ENCODE measurements at places on chromosomes 4 and X. TPM values are rescaled to one million over a fixed set of nuclear protein-coding genes. Genes with fewer than 3 reads are reported as not detected.
A peak's percentile ranks its signal among the peaks of the same experiment; 100 is the strongest.

The FAM3A gene
- 13.6 TPM for total RNA-seq

GRCh38 chrX:8189096-8189830 is 18.2 kb upstream of the VCX2 start:
- no peak for DNase-seq

The SOWAHD gene
- total RNA-seq, result not detected

The TMEM35A gene
- 0.13 TPM for total RNA-seq

DNA sequence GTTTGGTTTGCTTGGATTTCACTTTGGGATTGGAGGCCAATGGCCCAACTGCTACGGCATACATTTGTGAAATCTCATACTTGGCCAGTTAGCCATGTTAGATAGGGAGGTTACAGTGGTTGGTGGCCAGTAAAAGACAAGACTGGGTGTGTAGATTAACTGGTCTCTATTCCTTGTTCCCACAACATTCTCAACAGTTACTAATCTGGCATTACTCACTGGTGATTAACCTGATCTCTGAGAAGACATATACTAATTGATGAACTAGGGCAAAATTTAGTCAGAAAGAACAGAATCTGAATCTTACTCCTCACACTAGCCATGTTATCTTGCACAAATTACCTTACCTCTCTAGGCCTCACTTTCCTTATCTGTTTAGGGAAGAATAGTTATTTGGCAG is 33.4 kb downstream of the GATB start:
- no peak for DNase-seq

GRCh38 chr4:7424553-7425111 is 10.1 kb downstream of the PSAPL1 start:
- no peak for DNase-seq

DNA sequence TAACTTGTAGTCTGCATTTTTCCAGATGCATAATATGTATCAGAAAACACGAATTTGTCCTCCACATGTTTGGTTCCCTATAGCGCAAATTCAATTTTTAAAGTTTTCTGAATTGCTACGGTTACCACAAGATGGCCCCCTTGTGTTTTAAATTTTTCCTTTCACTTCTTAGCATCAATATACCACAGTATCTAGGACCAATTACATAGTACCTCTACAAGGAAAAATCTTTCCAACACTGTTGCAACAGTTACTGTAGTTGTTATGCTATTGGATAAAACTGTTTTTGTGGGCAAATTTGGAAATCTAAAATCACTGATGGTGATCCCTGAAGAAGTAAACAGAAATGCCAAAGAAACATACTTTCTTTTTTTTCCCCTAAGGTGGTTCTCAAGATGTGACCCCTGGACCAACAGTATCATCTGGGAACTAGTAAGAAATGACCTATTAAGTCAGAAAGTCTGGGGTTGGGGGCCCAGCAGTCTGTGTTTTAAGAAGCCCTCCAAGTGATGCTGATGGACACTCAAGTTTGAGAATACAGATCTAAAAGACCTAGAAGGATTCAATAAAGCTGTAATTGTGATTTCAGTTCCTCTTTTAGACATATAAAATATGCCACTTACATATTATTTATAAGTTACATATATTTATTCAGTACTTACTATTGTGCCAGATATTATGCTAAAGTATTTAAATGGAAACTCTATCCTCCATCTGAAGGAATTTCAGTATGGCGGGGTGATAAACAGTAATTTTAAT is 3.1 kb downstream of the ZGRF1 start:
- peak; percentile 57 for DNase-seq

DNA sequence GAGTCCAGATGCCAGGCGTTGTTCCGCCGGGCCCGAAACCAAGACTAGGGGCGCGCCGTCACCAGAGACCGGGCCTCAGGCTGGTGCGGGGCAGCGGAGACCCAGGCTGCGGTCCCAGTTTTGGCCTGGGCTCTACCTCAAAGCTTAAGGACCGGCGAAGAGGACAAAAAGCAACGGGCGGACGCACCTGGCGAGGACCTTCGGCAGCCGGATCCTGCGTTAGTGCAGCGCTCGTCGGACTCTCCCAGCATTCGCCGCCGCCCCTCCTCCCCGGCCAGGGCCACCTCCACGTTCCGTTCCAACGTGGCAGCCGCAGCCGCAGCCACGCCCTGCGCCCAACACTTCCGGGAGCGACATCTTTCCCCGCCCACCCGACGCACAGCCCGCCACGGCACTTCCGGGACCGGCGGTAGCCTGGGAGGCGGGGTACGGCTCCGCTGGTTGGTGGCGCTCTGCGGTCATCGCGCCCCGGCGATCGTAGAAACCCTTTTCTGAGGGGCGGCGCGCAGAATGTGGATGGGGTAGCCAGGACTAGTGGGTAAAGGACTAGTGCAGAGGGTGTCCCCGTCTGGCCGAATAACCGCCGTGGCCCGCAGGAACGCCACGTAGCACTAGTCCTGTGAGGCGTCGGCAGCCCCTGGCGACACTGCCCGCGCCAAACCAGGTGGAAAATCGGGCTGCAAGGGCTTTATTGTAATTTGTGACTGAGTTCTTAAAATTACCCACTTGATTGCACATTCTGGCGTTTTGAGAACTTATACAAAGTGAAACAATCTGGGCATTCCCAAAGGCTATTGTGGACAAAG is at the start of gene SEC31A:
Gene SEC31A, minus strand, starts transcription at position 253 of the 806 bp plus-strand sequence. CDS start 9,217 bp downstream, outside the sequence.
- peak; percentile 99 for DNase-seq

The F11 gene
- 0.42 TPM for total RNA-seq

The RIPPLY1 gene
- 14.6 TPM for total RNA-seq

- DNase-seq, result no peak
These were observed 274.8 kb upstream of the TENM3 start for GRCh38 chr4:181968371-181968770.

- DNase-seq, result no peak
These were observed 19.4 kb upstream of the AFAP1 start for GRCh38 chr4:7959078-7959477.

The USP17L18 gene
- total RNA-seq, result not detected

GRCh38 chr4:139668658-139669201 is 3.1 kb downstream of the MGST2 start:
- DNase-seq, result no peak

DNA sequence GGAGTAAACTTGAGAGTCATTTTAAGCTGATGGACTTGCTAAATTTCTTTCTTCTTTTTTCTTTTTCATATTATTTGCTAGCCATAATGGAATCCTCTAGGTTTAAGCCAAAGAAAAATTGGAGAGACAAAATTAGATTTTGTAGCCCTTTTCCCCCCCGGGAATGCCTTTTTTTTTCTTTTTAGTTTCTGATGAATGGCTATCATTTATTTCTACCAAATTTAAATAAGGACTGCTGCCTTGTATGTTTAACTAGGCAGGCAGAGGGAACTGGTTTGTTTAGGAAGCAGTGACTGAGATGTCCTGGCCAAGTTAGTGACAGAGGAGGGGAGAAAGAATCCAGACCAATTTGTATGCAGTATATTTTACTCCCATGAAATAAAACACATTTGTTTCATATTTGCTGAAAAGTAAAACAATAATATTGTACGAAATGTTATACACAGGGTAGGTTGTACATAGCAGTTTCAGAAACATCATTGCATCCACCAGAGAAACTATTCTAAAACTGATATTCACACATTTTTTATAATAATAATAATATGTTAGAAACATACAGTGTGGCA is 5.7 kb downstream of the PITX2 start:
- DNase-seq, result no peak

The STATH gene
- total RNA-seq, result 6.8 TPM

The XIAP gene
- 56.0 TPM for total RNA-seq

GRCh38 chr4:114091546-114091945 is 112.1 kb upstream of the ARSJ start:
- DNase-seq, result no peak

DNA sequence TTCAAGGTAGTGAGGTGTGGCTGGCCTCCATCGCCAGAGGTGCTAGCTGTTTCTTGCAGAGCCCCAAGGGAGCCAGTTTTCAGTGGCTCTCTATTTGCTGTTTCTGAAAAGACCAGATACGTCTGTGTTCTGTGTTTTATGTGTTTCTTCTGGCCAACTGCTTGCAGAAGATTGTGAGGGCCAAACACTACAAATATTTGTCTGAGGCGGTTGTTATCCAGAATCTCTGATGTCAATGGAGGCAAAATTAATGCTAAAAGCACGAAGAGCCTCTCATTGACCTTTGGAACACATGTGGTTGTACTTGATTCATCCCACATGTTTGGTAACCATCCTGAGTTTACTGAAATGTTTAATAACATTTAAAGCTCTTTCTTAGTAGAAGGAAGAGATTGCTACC is 113.9 kb downstream of the CT47B1 start:
- no peak for DNase-seq

DNA sequence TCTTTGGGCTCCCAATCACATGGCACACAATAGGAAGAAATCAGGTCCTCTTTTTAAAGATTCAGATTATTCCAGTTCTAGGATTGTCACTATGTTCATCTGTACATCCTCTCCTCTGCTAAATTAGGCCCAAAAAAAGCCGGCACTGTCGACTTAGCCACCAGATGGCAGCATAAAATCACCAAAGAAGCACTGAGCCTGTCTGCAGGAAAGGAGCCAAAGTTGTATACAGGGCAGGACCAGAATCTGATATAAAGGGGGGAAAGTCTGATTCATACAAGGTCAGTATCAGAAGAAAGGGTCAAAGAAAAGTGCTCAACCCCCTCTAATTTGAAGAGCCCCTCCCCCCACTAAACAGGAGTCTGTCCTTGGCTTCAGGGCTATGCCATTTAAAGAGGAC is 292.5 kb downstream of the CHIC1 start:
- DNase-seq, result peak; percentile 82

The ABLIM2 gene
- 0.20 TPM for total RNA-seq

The FAM184B gene
- total RNA-seq, result 0.02 TPM

GRCh38 chr4:183770906-183771305 is 111.8 kb downstream of the TRAPPC11 start:
- DNase-seq, result no peak

DNA sequence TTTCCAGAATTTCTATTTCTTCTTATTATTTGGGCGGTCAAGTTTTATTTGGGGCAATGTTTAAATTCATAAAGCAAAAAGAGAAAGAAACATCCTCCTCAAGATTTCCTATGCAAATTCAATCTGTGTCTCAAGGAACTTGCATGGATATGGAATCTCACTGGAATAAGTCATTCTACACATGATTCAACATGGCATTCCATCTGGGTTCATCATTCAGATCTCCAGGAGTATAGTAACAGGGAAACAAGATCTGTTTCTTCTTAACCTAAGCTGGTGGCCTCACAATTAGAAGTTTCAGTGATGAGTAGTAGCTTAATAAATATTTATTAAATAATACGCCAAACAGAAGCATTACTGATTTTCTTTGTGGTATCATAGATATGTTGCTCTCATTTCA is 19.8 kb downstream of the KLHL34 start:
- no peak for DNase-seq

The CFAP299 gene
- not detected for total RNA-seq

DNA sequence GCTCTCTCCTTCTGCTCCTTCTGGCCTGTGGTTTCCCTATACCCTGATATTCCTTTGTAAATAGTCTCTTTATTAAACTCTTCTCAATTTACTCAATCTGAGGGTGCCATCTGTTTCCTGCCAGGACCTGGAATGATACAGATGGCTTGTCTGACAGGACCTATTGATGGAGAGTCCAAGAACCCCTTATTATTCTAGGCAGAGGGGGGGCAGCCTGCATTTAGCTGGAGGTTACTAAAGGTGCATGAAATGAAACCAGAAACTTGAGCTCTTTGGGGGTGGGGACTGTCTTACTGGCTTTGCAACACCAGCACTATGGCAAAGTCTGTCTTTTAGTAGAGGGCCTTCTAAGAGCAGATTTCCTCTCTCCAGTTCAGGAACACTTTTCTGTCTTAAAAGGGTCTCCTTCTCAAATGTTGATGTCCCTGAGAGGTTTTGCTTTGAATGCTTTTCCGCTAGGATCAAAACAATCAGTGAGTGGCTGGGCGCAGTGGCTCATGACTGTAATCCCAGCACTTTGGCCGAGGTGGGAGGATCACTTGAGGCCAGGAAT is 162.5 kb upstream of the MED14 start:
- DNase-seq, result peak; percentile 4

The HSFX3 gene
- not detected for total RNA-seq

The IGFBP7 gene
- 2.3 TPM for total RNA-seq

The GAB1 gene
- total RNA-seq, result 15.1 TPM

The KCND1 gene
- 0.08 TPM for total RNA-seq

GRCh38 chrX:8743126-8743732 is 11.3 kb upstream of the ANOS1 start:
- peak; percentile 32 for DNase-seq

The SRPX2 gene
- total RNA-seq, result 1.3 TPM

The NPY1R gene
- 0.02 TPM for total RNA-seq

- no peak for DNase-seq
These were observed 42.8 kb downstream of the OSTC start for GRCh38 chr4:108693211-108693610.

The MAGEA12 gene
- total RNA-seq, result 1.6 TPM

DNA sequence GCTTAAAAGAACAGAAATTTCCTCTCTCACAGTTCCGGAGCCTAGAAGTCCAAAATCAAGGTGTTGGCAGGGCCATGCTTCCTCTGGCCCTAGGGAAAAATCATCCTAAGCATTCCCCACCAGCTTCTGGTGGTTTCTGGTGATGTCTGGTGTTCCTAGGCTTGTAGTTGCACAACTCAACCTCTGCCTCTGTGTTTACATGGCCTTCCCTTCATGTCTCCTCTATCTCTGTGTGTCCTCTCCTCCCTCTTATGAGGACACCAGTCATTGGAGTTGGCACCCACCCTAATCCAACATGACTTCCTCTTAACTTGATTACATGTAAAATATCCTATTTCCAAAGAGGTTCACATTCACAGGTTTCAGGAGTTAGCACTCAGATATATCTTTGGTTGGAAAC is 15.4 kb downstream of the LRP2BP start:
- DNase-seq, result no peak

DNA sequence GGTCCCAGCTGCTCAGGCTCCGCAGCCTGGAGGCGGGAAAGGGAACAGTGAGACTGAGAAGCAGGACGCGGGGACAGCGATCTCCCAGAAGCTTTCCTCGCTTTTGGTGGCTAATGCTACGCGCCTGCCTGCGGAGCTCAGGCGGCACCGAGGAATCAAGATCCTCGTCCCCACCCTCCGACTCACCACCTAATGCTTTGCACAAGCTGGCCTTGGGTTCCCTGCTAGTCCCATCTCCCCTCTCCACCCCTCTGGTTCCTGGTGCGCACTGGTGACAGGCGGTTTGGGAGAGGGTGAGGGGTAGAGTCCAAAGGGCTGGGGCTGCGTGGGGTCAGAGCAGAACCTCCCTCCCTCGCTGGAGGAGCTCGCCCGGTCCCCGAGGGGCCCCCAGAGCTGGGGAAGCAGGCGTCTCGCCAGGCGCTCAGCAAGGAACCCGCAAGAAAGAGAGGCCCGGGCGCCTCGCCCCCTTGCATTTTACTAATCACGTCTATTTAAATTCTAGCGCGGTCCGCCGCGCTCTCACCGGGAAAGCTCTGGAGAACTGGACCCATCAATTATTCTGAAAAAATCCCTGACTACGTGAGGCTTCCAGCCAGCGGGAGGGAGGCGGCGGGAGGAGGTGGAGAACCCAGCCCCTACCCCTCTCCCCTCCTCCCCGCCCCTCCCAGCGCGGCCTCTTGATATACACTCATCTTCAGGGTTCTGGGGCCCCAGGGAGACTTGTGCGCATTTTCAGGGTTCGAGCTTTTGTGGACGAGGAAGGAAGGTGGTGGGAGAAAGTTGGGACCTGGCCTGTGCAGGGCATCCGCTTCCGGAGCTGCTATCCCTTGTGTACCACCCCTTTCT is 9.1 kb downstream of the POU4F2 start:
- no peak for DNase-seq

Measured in SJCRH30 (cell line).